Stimulated activated CD4-positive, alpha-beta T cell treated with anti-CD3 and anti-CD28 coated beads, Interleukin-1b, Interleukin-23, amount 100 ng/mL, for 1 hour (primary cell): ENCODE measurements at places on chromosomes 16 and 17.

DNA sequence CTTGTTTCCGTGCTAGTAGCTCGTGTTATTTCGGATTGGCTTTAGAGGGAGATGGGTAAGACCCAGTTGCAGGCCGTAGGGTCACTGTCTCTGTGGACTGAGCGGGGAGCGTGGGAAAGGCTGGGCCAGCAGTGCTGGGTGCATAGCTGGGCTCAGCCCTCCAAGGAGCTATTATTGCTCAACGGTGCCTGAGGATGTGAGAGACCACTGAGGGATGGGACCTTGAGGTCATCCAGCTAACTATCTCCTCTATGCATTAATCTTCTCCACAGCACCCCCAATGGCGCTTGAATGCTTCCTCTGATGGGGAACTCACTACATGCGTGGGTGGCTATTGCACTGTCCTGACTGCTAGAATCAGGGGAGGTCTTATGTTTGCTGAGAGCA, 126.1 kb upstream of the FOXF1 start:
- no peak for DNase-seq

DNA sequence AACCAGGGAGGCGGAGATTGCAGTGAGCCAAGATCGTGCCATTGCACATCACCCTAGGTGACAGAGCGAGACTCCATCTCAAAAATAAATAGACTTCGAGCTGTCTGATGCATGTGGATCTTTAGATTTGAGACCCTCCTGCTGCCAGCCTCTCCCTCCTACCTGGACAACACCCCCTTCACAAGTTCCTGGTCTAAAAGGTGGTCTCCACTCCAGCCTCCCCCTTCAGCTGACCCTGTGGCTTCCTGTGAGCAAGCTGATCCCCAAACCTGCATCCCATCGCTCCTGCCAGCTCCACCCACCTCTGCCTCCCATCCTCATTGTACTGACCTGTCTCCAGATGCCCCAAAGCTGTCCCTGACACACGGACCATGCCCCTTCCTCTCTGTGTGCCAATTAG, 27.1 kb upstream of the FAAP100 start:
- DNase-seq: no peak

DNA sequence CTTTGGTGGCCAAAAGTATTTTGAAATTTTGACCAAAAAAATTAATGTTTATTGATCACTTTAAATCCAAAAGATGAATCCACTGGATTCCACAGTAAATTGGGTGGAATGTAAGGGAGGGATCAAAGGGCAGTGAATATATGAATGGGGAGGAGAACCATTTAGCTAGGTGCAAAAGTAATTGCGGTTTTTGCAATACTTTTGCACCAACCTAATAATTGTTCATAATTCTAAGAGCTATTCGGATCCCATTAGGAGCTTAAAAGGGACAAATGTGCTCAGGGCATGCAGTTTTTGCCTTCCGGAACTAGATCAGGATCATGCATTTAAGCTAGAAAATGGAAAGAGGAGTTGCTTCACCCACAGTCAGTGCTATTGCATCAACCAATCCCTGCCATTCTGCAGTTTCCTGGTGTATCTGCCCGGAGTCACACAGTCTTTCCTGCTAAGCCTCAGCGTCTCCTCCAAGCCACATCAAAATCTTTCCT, at the start of gene LPO:
TSS of gene LPO (plus strand) at position 438 of the 488 bp plus-strand sequence. CDS start 4,396 bp downstream, outside the sequence.
- DNase-seq: no peak

DNA sequence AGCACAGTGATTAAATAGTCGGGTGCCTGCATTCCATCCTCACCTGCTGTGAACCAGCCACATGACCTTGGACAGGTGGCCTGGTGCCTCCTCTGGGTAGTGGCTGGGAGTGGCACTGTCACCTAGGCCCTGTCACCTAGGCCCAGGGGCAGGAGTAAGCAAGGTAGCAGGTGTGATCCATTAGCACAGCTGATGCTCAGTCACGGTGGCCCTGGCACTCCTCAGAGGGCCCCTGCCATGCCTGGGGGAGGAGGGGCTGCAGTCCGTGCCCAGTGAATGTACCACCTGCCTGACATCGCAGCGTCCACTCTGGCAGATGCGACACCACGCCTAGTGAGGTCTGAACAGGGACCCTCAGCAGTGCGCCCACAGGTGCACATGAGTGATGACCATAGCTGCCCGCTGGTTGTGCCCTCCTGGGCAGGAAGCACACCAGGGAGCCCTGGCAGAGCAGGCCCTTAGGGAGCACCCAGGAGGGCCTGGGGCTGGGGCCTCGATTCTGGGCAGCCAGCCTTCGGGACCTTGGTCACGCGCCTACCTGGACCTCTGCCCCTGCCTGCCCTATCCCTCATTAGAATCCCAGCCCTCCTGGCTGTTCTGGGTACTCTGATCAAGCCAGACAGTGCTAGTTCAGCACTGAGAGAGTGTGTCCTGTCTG, 33.1 kb upstream of the CRISPLD2 start:
- DNase-seq: no peak

DNA sequence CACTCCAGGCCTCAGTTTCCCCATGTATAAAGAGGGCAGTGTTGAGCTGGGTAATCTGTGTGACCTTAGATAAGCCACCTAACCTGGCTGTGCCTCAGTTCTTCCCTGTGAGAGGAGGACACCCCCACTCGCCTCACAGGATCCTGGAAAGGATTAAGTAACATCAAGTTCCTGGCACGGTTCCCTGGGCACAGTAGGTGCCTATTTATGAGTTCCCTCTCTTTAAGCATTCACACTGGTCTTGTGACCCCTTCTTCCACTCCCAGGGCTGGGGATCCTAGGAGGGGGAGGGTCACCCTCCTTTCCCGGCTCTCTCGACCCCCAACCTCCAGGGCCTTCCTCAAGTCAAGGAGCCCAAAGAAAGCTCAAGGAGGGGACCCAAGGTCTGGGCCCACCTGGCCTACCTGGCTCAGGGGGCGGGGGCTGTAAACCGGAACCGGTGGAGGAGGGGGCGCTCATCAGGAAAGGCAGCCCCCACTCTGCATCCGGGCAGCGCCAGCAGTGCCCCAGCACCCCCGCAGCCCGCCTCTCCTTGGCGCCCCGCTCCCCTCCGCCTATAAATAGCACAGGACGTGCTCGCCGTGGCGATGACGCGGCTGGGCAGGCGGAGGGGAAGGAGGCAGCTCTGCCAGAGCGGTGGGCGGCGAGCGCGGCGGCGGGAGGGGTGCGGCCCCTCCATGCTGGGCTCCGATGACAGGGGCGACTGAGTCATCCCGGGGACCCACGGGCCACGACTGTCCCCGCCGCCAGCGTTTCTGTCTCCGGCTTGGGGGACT, 9.4 kb downstream of the RPL19 start:
- DNase-seq: no peak

GRCh38 chr17:47937941-47938340, 3.4 kb upstream of the PNPO start:
- DNase-seq: no peak

DNA sequence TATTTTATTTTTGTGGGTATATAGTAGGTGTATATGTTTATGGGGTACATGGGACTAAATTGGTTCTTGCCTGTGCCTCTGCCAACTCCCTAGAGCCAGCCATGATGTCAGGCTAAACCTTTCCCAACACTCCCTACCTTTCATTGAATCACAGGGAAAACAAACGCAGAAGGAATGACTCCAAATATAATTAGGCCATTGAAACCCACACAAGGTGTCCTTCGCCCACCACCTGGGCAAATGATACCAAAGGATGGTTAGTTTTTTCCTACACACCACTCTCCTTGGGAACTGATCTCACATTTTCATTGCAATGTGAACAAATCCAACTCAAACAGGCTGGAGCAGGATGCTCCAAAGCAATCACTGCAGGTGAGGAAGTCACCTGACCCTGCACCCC, 27.5 kb downstream of the WSB1 start:
- DNase-seq: no peak

GRCh38 chr16:11308493-11309283, 27.6 kb upstream of the PRM1 start:
- no peak for DNase-seq

DNA sequence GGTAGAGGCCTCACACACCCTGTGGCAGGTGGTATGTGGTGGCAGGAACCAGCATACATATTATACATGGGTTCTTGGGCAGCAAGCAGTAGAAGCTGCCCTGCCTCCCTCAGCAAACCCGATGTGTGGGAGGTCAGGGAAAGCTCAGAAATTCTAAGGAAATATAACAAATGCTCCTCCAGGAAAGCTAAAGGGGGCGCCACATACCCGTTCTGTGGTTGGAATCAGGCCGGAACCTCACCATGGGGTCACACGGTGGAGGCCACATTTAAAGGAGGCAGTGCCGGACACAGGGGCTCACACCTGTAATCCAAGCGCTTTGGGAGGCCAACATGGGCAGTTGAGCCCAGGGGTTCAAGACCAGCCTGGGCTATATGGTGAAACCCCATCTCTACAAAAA, 12.4 kb upstream of the KATNB1 start:
- DNase-seq: no peak

- DNase-seq: no peak
Observed at GRCh38 chr17:60169921-60170817, 20.4 kb downstream of the CA4 start.

GRCh38 chr16:56438038-56438437, 12.7 kb upstream of the AMFR start:
- DNase-seq: no peak

GRCh38 chr16:12206098-12206748, 229.7 kb downstream of the SNX29 start:
- no peak for DNase-seq

GRCh38 chr17:62868723-62869122, 60.6 kb upstream of the MARCHF10 start:
- no peak for DNase-seq

- DNase-seq: no peak
Observed at GRCh38 chr16:86504315-86505184, 5.8 kb upstream of the FOXF1 start.

- no peak for DNase-seq
Observed at GRCh38 chr16:84371553-84371865, 3.2 kb downstream of the ATP2C2 start.

GRCh38 chr17:73536700-73537605, 107.3 kb downstream of the SDK2 start:
- DNase-seq: no peak

DNA sequence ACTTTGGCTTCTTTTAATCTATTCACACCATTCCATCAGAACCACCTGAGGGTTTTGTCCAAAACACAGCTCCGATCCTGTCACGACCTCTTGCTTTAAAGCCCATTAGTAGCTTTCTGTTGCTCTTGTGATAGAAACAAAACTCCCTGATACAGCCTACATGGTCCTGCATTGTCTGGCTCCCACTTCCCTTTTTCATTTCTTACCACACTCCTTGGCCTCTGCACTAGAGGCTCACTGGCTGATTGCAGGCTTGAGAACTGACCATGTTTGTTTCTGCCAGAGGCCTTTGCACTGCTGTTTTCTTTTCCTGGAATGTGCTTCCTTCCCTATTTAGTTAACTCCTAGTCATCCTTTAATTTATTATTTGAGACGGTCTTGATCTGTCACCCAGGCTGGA, 23.7 kb downstream of the IST1 start:
- DNase-seq: no peak

GRCh38 chr17:27535178-27535928, 79.1 kb downstream of the KSR1 start:
- no peak for DNase-seq

GRCh38 chr17:82217530-82218204, 5.0 kb upstream of the CCDC57 start:
- no peak for DNase-seq

DNA sequence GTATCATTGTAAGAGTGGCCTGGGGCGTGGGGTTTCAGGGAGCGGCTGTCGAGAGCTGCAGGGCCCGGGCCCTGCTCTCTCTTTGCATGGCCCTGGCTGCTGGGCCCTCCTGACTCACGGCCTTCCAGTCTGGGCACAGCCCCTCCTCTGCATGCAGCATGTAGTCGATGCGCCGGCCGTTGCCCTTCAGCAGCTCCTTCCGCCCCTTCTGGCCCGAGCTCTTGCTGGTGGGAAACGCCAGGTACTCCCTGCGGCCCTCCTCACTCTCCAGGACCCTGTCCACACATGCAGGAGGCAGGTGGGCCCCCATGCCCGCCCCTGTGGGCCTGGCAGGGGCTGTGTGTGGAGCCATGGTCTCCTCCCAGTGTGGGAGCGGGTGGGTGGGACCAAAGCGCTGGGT, 50.7 kb downstream of the PRMT7 start:
- no peak for DNase-seq

GRCh38 chr16:62652441-62653120, 616.3 kb upstream of the CDH8 start:
- no peak for DNase-seq

- no peak for DNase-seq
Observed at GRCh38 chr16:56732366-56732765, 2.4 kb downstream of the NUP93 start.

DNA sequence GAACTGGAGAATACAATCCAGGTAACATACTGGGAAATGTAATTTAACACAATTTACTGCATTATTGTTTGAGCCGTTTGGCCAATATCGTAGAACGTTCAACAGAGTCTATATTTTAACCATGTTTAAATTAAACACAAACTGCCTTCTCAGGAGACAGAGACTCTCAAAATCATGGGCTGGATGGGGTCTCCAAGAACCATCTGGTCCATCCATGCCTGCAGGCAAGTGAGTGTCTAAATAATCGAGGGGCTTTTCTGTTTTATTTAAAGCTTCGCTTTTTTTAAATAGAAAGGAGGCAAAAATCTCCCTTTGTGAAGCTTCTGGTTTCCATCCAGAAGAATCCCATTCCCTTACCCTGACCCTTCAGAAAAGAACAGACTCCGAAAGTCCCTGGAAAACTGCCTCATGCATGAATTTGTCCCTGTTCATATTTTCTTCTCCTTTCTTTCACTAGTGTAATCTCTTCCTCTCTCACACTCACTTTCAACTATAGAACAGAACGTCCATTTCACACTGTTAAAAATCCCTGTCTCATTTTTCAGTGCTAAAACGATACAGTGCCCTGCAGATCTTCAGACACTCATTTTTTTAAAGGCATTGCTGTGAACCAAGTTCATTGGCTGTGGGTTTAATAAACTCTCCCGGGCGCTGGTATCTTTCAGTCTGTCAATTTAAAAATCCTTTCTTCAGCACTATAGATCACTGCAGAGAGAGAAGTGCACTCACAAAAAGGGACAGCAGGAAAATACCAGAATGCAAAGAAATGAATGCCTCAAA, 111.4 kb upstream of the TOM1L1 start:
- DNase-seq: no peak

DNA sequence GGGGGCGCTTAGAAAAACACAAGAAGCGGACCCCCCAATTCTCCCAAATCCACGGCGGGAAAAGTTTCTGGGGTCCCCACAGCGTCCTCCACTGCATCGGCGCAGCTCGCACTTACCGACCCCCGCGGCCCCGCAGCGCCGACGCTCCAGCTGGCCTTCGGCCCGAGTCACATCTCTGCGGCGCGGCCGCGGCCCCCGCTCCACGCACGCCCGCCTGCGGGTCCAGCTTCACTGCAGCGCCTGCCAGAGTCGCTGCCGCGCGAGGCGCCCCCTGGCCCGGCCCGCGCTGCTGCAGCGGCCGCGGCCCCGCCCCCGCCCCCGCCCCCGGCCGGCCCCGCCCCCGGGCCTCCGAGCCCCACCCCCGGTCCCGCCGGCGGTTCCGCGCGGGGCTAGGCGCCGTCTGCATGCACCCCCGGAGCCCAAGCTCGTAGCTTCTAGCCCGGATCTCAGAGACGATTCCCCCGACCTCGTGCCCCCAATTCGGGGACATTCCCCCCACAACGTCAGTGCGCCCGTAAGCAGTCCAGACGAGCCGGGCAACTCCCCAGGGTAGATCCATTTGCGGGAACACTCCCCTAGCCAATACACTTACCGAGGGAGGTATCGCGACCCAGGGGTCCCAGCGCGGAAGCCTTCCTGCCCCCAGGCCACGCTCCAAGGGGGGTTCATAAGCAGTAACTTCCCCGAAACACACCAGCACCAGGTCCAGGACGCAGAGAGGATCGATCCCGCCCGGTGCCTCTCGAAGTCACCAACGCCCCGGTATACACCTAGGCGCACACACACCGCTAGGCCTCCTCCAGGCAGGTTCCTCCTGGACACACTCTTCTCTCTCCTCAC, at the start of gene GPRC5B:
TSS of gene GPRC5B (minus strand) at position 238 of the 840 bp plus-strand sequence. CDS start 12,003 bp downstream, outside the sequence.
- DNase-seq: no peak
